ENCODE measurements at places on chromosomes 12 and 14.

DNA sequence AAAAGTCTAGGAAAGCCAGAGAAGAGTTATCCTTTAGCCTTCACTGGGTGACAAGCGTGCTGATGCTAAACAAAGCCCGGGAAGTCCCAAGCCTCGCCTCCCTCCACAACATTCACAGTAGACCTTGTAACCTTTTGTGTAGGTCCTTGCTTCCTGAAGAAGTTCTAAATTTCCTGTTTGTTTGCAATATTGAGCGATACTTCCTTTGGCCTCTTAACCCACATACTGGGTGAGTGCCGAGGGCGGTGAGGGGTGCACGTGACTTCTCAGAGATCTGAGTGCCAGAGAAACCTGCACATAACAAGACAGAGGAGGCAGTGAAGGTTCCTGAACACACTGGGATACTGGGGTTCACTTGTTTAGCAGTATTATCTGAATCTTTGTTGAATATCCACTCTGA, 134.3 kb downstream of the PLXNC1 start:
- peak; percentile 22 for DNase-seq

GRCh38 chr12:121918679-121919038, 267 bp downstream of the CFAP251 start:
- DNase-seq, result peak; percentile 9

GRCh38 chr12:111011999-111012600, 91.7 kb upstream of the MYL2 start:
- no peak for DNase-seq

DNA sequence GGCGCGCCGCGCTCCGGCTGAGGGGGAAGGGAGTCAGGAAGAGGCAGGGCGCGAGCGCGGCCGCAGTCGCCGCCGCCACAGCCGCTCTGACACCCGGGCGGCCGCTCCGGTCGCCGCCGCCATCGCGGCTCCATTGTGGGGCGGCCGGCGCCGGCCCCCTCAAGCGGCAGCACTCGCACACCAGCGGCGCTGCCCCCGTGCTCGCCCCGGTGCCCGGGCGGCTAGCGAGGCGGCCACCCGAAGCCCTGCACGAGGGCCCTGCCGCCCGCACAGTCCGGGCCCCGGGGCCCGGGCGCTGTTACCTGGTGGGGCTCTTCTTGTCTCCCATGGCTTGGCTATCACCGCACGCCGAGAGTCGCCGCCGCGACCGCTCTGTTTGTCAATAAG, 202 bp downstream of the YAF2 start:
- no peak for DNase-seq

DNA sequence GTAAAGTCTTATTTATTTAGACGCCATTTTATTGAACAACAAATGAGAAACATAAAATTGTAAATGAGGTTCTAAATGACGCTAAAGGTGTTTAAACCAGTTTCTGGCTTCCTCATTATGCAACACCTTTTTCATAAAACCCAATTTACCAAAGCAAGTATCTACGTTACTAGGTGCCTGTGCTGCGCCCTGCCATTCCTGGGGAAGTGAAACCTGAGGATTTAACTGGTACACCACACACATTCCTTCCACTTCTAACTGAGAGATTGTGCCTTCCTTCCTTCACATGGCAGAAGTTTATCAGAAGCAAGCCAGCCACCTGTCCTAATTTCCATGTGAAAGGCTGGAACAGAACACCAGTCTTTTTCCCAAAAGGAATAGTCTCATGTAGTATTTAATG, 40.3 kb upstream of the GCH1 start:
- DNase-seq, result no peak

GRCh38 chr12:113474635-113475436, 3.2 kb upstream of the LHX5 start:
- no peak for DNase-seq

DNA sequence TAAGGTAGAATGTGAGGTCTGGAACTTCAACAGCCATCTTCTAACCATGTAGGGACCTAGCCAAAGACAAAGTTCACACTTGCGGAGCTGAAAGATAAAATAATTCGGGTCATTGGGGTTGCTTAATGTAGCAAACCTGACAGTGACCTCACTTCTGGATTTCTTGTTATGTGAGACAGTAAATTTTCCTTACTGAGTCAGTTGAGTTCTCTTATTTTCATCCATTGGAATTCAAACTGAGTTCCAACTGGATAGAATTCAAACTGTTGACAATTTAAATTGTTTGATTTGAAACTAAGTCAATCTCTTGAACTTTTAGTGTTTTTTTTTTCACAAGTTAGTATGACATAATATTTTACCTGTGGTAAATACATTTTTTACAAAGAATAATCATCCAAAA, 406.5 kb downstream of the ADAMTS20 start:
- DNase-seq, result no peak

DNA sequence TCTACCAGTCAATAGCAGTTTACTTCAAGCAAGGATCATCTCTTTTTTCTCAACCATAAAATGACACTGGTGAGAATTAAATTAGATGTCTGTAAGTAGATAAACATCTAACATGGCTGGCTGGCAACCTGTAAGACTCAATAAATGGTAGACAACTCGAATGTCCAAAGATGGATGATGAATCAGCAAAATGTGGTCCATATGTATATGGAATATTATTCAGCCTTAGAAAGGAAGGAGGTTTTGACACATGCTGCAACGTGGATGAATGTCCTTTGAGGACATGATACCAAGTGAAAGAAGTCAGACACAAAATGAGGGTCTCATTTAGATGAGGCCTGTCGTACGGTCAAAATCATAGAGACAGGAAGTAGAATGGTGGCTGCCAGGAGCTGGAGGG, 46.2 kb downstream of the SPRING1 start:
- DNase-seq, result no peak

DNA sequence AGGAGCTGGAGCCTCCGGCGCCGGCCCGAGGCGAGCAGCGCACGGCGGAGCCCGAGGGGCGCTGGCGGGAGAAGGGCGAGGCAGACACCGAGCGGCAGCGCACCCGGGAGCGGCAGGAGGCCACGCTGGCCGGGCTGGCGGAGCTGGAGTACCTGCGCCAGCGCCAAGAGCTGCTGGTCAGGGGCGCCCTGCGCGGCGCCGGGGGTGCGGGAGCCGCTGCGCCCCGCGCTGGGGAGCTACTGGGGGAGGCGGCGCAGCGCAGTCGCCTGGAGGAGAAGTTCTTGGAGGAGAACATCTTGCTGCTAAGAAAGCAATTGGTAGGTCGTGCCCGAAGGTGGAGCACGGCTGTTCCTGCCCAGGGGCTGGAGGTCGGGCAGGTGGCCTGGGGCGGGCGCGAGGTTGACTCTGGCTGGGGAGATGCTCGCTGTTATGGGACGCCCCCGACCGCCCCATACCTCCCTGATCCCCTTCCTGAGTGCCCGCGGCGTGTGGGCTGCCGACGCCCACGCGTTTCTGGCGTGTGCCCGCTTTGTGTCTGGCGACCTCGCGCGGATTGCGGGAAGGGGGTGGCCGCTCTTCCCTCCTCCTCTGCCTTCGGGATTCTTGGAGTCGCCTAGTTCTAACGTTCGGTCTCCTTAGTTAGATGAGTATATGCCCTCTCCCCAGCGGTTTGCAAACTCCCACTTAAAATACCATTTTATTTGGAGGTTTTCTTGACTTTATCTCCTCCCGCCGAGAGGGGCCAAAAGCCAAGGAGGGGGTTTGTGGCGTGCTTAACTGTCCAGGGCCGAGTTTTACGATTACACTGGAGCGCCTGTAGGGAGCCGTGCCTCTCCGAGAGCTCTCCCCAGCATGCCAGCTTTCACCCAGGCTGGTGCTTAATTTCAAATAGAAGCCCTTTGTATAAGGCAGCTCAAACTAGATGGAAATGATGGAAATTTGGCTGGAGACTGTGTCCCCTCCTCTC, 752 bp downstream of the DACT1 start:
- DNase-seq, result peak; percentile 26

GRCh38 chr12:52191841-52192791, at the start of gene KRT80:
Gene KRT80 (minus strand): TSS chr12:52192014. CDS start chr12:52191902, 112 bp downstream.
- peak; percentile 41 for DNase-seq

DNA sequence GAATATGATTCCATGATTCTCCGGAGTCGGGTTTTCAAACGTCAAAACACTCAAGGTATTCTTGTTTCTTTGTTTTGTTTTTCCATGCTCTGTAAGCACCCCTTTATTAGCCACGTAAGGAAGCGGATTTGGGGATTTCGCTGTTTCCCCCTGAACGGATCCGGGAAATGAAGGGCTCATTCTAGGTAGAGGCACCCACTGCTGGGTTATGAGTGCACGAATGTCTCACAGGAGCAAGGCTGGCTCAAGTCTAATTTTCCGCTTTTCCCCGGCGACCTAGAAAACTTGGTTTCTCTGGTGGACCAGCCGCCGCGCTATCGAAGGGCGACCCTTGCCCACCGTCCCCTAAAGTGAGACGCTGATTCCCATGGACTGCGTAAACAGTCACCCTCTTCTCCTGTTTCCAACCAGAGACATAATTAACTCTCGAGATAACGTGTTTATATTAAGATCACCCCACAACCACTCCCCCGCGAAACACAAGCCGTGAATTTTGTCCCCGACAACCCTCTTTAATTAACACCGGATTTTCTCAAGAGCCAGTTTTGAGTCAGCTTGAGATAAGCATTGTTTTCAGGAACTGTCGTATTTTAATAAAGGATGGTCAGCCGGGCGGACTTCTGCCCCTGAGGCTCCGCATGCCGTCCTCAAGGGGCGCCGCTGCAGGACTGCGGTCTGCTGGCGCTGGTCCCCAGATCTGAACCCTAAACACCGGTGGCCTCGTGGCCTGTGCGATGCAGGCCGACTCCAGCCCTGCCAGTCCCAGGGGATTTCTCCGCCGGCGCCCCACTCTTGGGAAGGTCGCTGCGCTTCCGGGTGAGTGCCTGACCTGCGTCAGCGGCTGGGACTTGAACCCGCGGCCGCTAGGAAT, 515 bp upstream of the ABCC9 start:
- DNase-seq, result no peak

DNA sequence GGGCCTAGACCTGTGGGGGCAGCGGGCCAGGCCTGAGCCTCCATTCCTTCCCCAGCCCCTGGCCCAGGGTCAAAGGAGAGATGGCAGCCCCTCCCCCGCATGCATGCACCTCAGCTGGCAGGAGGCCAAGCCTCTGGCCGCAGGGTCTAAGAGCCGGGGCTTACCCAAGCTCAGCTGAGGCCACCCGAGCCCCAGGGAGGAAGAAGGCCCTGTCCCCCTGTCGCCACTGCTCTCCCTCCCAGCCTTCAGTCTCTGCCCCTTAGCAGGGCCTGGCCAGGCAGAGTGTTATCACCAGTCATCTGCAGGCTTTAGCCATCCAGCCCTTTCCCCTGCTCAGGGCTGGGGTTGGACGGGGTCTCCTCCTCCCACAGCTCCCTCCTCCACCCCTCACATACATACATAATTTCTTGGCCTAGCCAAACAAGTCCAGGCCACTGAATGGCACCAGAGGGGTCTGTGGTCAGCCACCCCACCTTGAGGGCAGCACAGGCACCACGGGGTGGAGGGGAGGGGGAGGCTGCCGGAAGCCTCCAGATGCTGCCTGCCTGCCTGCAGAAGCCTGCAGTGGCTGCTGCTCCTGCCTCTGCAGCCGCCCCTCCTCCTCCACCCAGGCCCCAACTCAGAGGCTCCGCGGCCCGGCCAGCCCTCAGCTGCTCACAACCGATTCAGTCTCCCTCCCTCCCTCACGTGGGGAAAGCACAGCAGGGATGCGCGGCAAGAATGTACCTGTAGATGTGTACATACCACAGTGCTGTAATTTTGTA, 22.8 kb downstream of the RAB35 start:
- no peak for DNase-seq

DNA sequence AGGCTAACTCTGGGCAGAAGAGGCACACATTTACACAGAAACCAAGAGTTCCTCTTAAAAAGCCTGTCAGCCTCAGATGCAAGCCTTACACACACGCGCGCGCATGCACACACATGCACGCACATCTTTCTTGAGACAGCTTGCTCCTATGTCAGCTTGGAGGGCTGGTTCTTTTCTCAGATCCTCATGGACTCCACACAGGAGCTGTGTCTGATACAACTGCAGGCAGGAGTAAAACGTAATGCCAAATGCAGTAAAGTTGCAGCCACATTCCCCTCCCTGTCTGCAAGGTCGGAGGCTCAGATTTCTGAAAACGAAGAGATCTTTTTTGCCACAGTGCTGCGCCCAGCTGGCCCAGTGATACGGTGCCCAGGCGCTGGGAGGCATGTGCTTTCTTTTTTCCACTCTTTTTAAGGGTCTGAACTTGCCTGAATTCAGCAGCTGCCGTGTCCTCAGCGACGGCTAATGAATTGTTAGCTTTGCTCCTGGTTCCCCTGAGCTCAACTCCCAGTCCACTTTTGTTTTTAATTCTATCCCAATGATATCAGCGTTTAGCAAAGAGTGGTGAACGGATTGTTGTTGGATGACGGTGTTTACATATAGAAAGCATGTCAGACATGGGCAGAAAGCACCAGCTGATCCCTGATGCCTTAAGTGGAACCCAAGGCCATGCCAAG, 72.9 kb upstream of the FOXN3 start:
- no peak for DNase-seq

DNA sequence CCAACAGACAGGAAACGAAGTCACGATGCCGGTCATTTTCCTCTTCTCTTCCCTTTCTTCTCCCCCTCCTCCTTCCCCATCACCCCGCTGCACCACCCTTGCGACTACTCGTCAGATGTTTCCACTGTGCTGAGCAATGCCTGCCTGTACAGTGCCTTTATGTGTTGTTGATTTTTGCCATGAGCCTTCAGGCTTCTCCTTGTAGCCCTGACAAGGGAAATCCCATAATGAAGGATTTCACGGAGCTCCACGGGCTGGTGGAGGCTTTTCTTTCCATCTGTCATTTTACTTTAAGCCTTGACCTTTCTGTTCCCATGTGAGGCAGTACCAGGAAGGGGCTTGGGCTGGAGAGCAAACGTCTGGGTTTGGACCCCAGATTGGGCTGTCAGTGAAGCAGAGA, 28.7 kb upstream of the CCND2 start:
- DNase-seq, result no peak

DNA sequence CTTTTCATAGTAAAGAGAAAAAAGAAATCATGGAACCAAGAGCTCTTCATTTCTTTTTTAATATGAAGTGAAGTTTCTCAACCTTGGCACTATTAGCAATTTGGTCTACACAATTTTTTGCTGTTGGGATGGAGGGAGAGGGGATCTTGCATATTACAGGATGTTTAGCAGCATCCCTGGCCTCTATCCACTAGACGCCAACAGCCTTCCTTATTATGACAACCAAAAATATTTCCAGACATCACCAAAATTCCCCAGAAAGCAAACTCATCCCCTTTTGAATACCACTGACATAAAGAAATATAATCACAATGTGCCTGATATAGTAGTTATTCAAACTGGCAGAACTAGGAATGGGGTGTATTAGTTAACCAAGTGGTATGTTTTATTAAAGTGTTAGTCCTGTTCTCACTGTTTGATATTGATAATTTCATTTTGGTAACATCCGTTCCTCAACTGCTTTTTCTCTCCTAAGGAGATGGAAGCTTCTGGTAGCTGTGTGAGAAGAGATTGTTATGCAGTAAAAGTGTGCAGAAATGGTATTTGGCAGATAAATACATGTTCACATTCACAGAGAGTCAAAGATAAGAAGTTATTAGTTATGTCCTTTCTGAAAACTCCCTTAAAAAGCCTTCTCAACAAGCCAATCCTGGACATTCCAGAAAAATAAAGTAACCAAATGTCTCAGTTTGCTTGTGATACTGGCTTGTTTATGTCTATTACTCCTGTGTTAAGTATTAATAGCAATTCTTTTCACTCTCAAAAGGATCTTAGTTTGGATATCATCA, 699.9 kb downstream of the C12orf50 start:
- no peak for DNase-seq
